ENCODE measurements at places on chromosomes 6 and 20.

- no peak for DNase-seq
These were observed 232.7 kb upstream of the MOCS1 start for GRCh38 chr6:40166963-40167362.

DNA sequence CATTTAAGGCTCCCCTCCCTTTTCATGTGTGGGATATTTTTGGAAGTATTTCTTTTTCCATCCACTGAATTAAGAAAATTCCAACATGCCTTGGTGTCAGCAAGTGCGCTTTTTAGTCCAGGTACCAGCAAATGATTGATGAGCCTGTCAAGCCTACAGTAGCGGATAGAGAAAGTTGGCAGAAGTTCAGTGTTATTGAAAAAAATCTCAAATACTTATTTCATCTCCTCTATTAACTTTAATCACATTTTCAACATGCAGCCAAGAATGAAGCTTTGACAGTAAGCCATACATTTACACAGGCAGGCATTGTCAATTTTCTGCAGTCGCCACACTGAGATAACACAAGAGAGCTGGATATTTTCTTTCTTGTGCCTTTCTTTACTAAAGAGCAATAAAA is 50.4 kb downstream of the BLOC1S5 start:
- DNase-seq = no peak

GRCh38 chr20:8972963-8973705 is 95.8 kb upstream of the PLCB4 start:
- DNase-seq = no peak

- DNase-seq = no peak
These were observed 65.4 kb downstream of the PRND start for GRCh38 chr20:4787069-4787468.

GRCh38 chr20:23160536-23161243 is 74.6 kb upstream of the CD93 start:
- no peak for DNase-seq

DNA sequence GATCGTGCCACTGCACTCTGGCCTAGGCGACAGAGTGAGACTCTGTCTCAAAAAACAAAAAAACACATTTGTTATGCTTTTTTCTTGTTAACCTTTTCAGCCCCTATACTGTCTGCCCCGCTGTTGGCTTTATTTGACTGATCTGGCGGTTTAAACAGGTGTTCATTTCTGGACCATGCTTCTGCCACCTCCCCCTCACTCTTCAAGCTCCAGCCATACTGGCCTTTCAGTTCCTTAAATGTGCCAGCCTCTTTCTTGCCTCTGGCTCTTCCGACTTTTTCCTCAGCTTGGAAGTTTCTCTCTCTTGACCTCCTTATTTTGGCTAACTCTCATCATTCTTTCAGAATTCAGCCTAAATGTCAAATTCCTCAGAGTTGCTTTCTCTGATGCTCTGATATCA is 35.2 kb upstream of the TXLNB start:
- DNase-seq = no peak

- DNase-seq = no peak
These were observed 393.8 kb upstream of the ID4 start for GRCh38 chr6:19443411-19443810.

DNA sequence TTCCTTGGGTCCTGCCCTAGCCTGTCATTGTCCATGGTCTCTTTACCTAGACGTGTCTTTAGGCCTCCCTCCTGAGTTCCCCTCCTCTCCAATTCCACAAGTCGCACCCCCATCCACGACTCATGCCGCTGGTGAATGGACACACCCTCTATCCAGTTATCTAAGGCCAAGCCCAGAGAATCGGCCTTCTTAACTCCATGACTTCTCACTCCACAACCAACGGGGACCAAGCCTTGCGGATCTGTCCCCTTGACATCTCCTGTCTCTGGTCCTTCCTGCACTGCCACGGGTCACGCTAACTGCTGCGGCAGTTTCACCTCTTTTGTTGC is 7.0 kb upstream of the RREB1 start:
- no peak for DNase-seq

DNA sequence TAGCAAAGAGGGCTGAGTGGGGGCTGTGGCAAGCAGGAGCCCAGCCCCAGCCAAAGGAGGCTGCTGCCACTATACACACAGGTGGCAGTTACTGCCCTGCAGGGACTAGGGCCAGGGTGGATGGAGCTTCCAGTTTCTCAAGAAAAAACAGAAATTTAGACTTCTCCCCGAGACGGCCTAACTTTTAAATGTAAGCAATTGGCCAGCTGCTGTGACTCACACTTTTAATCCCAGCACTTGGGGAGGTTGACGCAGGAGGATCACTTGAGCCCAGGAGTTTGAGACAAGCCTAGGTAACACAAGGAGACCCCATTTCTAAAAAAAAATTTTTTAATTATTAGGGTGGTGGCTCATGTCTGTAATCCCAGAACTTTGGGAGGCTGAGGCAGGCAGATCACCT is 98.2 kb upstream of the NFATC2 start:
- DNase-seq = no peak

GRCh38 chr6:144177726-144178125 is 27.4 kb downstream of the STX11 start:
- DNase-seq = no peak

DNA sequence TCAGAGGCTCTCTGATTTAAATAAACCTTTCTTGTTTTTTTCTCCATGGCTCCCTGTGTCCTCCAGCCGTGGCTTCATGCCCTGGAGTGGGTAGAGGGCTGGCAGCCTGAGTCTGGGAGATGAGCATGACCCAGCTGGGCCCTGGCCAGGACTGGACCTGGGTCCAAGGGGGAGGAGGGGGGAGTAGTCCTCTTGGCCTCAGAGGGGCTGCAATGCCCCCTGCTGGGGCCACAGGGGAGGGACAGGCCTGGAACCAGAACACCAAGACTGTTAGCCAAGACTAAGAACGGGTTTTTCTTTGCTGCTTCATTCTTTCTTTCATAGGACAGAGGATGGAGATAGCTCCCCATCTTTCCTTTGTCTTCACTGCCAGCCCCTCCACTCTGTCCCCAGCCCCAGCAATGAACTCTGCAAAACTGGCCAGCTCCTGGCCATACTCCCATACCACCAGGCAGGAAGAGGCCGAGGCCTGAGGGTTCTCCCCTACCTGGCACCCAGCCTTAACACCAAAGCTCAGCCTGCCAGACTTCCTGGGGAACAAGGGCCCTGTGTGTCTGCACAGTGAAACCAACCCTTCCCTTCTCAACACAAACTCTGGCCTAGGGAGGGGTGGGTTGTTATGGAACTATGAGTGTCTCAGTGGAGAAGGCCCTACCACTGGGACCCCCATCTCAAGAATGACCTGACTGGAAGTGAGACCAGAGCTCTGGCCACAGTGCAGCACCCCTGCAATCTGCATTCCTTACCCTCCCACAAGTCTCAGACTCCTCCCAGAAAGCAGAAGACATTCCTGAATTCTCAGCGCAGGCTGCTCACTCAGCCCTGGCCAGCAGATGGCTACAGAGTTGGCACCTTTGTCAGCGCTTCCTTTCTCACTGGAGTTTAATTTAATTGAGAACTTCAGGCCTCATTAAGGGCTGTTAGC is 11.0 kb downstream of the SLC29A1 start:
- no peak for DNase-seq

GRCh38 chr6:79081663-79082062 is 3.6 kb upstream of the PHIP start:
- no peak for DNase-seq

GRCh38 chr6:11542863-11543262 is 5.3 kb downstream of the TMEM170B start:
- no peak for DNase-seq

DNA sequence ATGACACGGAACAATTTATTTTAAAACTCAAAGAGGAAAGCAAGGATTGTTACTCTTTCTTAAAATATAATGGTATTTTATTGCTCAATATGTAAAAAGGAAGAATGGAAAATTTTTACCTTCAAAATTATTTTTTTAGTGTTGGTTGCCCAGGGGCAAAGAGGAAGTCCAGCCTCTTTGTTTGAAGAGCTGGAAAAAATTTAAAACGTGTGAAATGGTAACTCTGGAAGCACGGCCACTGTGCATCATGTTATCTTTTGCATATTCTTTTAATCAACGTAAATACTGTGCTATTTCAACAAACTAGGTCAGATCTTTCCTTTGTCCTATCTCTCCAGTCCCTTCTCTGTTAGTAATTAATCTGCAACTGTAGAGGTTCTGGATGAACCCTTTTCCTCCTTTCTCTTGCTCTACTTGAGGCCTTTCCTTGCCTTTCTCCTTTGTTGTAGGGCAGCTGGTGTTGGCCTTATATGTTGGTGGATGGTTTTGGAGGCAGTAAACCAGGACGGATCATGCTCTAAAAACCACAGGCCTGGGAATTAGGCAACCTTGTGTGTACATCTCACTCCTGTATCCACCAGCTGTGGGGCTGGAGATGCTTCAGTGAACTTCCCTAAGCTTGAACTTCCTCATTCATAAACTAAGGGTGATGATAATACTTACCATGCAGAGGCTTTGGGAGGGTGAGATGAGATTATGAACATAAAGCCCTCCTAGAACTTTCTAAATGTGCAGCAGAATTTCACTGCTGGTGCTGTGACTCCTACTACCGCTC is 143.3 kb downstream of the PRL start:
- DNase-seq = no peak

GRCh38 chr6:146593986-146594385 is 4.8 kb upstream of the ADGB start:
- no peak for DNase-seq

- DNase-seq = no peak
These were observed 4.3 kb upstream of the CEBPB start for GRCh38 chr20:50186151-50186885.

DNA sequence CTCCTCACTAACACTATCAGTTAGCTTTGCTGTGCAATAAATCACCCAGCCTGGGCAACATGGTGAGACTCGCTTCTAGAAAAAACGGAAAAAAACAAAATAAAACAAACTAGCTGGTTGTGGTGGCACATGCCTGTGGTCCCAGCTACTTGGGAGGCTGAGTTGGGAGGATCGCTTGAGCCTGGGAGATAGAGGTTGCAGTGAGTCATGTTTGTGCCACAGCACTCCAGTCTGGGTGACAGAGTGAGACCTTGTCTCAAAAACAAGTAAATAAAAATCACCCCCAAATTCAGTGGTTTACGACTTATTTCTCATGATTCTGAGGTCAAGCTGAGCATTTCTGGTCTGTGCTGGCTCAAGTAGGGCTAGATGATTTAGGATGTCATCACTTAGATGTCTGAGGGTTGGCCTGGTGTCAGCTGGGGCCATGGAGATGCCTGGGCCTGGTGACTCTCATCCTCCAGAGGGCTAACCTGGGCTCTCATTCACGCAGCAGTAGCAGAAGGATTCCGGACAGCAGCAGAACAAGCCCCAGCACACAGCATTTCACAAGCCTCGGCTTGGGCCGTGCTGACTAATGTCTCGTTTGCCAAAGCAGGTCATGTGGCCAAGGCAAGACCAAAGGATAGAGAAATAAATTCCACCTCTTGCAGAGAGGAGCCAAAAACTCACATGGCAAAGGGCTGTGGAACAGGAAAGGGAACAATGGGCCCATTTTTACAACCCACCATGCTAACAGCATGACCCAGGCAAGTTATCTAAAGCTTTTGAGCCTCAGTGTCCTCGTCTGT is 32.5 kb downstream of the MGME1 start:
- DNase-seq = no peak

GRCh38 chr6:151958332-151958731 is 150.8 kb downstream of the ESR1 start:
- no peak for DNase-seq

GRCh38 chr20:23050076-23050838 is 785 bp upstream of the THBD start:
- DNase-seq = no peak

DNA sequence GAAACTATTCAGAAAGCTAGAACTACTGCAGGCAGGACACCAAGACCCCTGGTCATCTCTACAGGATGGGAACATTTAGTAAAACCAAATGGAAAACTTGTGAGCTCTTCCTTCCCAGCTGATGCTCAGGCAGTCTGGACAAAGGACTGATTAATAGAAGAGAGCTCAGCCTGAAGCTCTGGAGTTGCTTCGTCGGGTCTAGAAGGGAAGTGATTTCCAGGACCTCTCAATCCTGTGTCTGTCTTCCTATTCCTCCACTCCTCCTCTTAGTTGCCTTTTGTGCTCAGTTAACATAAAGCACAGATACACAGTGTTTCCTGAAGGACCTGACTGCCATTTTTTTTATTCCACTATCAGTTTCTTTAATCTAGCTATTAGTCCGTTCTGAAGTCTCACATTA is 54.2 kb downstream of the SLC35F1 start:
- DNase-seq = no peak

DNA sequence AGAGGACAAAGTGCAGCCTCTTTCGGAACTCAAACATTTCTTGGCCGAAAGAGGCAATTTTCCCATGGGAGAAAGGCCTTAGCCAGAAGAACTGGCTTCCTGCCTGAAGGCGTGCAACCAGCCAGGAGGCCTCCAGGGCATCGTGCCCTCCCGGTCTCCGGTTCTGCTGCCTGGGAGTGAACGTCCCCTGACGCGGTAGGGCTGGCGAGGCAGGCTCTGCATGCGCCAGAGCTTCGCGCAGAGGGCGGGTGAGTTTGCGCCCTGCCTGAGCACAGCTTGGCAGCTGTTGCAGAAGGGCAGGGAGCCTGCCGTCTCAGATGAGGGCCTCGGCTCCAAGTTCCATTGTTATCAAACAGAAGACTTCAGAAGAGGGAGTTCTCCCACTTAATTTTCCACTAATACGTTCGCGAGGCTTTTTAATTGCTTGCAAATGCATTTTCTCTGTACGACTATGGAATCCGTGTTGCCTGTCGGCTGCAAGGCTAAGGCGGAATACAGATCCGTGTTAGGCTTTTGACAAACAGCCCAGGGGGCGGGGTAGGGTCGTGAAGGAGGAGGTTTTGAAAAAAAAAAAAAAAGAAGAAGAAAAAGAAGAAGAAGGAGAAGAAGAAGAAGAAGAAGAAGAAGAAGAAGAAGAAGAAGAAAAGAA is 5.5 kb upstream of the TFAP2D start:
- DNase-seq = no peak

DNA sequence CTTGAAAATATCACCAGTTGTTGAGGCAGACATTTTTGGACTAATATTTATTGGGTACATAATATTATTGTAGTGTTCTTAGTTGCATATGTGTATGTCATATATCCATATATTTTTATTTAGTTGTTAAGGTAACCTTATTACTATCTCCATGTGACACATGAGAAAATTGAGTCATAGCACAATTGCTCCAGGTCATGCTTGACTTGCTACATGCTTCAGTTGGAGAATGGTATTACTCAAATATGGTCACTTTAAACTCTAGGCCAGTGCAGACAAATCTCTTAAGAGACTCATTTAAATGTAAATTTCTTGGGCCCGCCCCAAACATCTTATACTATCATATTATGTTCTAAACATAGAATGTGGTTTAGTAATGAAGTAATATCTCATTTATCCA is 246.1 kb downstream of the RIMS1 start:
- no peak for DNase-seq
